Activated T-helper 1 cell treated with anti-CD3 and anti-CD28 coated beads, Interleukin-2, amount 50 U/mL, for 16 hours (primary cell): ENCODE measurements at places on chromosomes 11 and 22.

GRCh38 chr11:108912581-108912980 lies 247.7 kb downstream of the DDX10 start:
- no peak for DNase-seq

- no peak for DNase-seq
Measured at GRCh38 chr22:37880668-37881440, 25.2 kb upstream of the MICALL1 start.

DNA sequence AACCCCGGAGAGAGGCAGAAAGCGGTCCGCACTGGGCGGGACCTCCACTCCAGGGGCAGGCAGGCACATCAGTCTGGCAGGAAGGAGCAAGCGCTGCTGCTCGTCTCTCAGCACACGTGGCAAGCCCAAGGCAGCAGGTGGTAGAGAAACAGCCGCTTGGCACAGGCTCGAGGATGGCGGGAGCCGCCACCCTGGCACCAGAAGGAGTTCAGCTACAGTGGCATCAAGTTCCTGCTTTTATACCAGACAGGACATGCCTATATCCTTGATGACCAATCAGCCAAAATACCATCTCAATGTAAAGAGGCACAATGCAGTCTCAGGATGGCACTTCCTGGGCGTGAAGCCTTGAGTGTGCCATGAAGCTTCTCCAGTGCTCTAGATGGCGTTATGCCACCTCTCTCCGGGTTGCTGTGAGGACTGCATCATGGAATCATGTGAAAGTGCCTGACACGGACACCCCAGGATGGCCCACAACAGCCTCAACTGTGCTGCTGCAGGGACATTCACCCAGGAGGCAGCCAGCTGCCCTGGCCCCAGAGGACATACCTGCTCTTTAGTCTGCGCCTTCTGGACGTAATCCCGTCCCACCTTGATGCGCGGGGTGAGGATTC lies 64.8 kb downstream of the APOL1 start:
- DNase-seq = no peak

DNA sequence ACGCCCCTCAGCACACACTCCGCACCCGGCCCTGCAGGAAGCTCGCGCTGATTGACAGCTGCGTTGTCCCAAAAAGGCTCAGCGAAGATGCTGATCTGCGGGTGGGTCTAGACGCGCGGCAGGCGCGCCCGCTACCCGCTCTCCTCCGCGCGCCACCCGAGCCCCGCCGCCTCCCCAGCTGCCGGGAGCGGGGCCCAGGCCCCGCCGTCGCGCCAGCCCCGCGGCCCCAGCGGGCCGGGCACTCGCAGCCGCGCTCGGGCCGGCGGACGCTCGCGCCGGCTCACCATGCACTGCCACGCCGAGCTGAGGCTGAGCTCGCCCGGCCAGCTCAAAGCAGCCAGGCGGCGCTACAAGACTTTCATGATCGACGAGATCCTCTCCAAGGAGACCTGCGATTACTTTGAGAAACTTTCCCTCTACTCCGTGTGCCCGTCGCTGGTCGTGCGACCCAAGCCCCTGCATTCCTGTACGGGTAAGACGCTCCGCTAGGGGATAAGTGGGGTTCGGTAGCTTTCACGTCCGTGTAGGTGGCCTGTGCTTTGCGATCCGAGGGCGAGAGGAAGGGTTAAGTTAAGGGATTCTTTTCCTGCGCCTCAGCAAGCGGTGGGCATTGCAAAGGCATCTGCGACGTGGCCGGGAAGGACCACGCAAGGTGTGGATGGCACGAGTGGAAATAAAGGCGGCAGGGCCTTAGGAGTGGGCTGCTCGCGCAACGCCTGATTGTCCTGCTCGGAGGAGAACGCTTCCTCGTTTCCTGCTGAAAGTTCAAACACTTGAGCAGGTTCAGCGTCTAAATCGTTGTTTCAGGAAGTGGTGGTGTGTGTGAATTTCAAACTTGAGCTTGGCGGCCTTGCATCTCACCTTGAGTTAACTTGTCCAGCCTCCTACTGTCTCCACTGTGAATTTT lies at the start of gene BARX2:
Gene BARX2, plus strand, starts transcription at position 98 of the 907 bp plus-strand sequence. Its CDS starts 188 bp downstream, at position 286.
- DNase-seq = no peak

- no peak for DNase-seq
Measured at GRCh38 chr11:76394411-76394810, 13.3 kb downstream of the GVQW3 start.

GRCh38 chr11:129999407-129999806 lies 3.2 kb downstream of the PRDM10 start:
- DNase-seq = no peak

- no peak for DNase-seq
Measured at GRCh38 chr11:19510468-19510867, 202.2 kb upstream of the NAV2 start.

DNA sequence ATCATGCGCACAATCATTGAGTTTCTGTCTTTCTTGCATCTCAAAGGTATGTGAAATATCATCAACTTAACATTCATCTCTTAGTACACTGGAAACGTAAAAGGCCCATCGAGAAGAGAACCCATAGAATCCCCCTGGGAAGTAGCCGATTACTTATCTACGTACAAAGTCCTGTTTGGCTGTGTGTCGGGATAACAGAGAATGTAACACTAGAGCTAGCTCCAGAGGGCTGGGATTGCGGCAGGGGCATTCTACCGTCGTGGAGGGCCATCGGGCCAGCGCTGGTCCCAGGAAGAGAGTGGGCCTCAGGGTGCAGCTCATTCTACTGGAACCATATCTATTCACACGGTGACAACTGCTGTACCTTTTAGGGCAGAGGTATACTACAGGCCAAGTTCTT lies 4.5 kb downstream of the GAL start:
- no peak for DNase-seq

GRCh38 chr22:29079218-29079901 lies 6.5 kb downstream of the KREMEN1 start:
- DNase-seq = no peak

GRCh38 chr11:33874433-33874832 lies 17.4 kb downstream of the LMO2 start:
- DNase-seq = no peak

GRCh38 chr11:96109331-96110030 lies 185.6 kb upstream of the MTMR2 start:
- DNase-seq = no peak

- DNase-seq = no peak
Measured at GRCh38 chr11:94785509-94785908, 17.4 kb downstream of the AMOTL1 start.

DNA sequence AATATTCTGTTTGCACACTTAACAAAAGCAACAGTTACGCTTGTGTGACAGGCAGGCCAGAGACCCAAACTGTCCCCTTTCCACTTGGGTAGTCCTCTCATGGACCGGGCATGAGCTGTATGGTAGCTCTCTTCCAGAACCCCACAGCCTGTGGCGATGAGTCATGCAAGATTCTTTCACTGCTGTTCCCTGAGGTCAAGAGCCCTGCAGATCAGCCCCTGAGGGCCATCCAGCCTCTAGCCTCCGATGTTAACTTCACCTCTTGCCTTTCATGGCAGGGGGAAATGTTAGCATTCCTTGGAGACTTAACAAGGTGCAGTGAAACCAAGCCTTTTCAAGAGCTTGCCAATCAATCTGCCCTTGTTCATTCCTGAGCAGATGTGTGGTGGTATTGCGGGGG lies 63.2 kb upstream of the DEUP1 start:
- DNase-seq = no peak

DNA sequence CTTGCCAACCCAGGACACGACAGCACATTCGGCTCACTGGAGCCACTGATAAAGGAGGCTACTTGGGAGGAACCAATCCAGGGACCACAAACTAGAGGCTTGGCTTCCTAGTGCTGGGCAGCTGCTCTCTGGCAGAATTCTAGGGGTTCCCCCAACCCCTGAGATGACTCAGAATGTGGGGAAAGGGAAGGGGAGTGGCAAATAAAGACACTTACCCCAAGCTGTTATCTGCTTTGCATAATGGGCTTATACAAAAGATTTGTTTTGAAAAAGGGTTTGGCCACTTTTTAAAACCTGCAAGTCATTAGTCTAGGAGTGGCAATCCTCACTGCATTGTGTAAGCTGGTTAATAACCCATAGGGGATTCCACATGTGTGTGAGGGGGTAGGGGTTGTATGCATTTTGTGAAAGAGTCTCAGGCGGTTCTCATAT lies 64.1 kb upstream of the LMO1 start:
- DNase-seq = no peak

DNA sequence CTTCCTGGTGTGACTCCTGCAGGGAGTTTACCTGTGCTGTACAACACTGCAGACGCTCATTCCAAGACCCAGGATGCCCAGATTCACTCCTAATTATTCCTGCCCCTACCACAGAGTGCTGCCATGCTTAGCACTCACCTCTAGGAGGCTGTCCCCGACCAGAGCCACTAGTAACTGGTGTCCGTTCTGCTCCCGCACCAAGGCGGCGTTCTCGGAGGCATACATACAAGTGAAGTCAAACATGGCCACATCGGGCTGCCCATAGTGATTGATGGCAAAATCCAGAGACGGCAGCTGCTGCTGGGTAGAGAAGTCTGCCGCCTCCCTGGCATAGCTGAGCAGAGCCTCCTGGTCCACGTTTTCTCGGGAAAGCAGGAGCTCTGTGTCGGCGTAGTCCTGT lies 122.3 kb upstream of the BID start:
- DNase-seq = no peak

- no peak for DNase-seq
Measured at GRCh38 chr11:79440571-79441460, at the start of gene TENM4. TSS of gene TENM4 (minus strand) at chr11:79441030. CDS start at chr11:79069944, 371,086 bp downstream.

DNA sequence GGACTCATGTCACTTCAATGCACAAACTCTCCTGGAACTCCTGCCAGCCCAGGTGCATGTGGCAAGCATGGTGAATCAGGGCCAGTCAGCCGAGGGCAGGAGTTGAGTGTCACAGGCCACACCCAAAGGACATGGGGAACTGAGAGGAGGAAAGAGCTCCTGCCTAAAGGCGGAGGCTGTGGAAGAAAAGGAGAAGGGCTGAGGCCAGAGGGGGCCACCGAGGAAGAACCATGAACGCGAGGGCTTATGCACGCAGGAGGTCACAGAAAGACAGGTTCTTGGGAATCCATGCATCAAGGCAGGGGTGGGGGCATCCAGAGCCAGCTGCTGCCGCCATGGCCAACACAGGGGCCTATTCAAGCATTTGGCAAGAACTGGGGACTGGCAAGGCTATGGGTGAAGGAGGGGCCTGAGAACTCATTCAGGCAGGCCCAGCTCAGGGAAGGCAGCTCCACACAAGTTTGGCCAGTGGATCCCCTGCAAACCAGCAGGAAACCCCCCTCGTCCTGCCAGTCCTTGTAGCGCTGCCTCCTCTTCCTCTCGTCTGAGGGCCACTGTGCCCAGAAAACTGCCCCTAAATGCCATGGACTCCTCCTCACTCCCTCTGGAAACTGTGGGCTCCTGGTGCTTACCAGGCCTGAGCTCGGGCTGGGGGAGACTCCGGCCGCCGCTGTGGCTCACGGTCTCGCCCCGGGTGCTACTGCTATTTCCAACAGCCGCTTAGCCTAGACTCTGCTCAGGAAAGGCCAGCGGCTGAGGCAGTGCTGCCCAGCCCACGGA lies 15.4 kb downstream of the PPM1F start:
- no peak for DNase-seq

- DNase-seq = no peak
Measured at GRCh38 chr11:119681361-119681910, 47.6 kb downstream of the NECTIN1 start.

DNA sequence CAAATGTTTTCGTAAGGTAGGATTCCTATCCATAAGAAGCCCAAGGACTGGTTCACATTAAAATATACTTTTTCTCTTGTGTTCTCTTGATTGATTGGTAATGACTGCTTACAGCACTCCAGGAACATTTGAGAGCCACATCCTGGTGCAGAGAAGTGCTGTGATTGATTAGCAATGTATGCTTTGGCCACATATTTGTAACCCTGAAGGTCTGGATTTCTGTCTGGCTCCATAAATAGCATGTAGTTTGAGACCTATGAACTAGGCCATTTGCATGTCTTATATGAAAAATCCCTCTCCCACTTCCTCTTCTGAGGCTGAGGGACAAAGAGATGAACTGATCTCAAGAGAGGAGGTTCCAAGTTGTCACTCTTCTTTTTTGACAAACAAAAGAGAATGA lies 49.3 kb upstream of the CD44 start:
- DNase-seq = no peak

- DNase-seq = peak; percentile 43
Measured at GRCh38 chr11:46380340-46381047, 975 bp upstream of the MDK start.

GRCh38 chr11:12413141-12414052 lies 36.0 kb downstream of the PARVA start:
- DNase-seq = no peak

- no peak for DNase-seq
Measured at GRCh38 chr11:69022260-69022659, 9.2 kb upstream of the MRGPRF start.

GRCh38 chr11:27412192-27412691 lies 49.2 kb upstream of the CCDC34 start:
- no peak for DNase-seq

DNA sequence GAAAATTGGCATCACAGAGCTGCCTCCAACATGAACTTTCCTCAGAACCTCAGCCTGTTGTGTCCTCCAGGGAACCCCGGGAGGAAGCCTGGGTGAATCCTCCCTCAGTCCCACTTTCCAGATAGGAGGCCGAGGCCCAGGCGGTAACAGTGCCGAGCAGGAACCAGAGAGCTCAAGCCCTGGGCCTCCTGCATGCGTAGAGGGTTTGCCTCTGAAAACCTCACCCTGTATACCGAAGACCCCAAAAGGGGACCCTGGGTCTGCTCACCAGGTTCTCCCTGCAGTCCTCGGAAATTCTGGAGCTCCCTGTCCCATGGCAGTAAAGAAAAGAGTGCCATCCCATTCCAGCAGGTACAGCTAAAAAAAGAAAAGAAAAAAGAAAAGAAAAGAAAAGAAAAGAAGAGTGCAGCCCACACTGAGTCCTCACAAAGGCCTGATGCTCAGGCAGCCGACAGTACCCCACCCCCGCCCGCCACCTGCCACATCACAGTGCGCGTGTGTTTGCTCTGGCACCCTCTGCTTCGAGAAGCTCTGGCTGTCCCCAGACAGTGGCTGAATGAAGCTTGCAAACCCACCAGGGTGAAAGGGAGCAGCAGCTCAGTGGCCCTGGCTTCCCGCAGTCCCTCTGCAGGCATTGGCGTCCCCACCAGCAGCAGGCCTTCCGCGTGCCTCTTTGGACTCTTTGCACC lies 28.4 kb upstream of the FADD start:
- DNase-seq = no peak
